ENCODE measurements at places on chromosomes 12 and 14.

- no peak for DNase-seq
These were observed 76.6 kb upstream of the OSBPL8 start for GRCh38 chr12:76636121-76636692.

GRCh38 chr14:68491793-68492192 lies 301.1 kb downstream of the ZFP36L1 start:
- no peak for DNase-seq

DNA sequence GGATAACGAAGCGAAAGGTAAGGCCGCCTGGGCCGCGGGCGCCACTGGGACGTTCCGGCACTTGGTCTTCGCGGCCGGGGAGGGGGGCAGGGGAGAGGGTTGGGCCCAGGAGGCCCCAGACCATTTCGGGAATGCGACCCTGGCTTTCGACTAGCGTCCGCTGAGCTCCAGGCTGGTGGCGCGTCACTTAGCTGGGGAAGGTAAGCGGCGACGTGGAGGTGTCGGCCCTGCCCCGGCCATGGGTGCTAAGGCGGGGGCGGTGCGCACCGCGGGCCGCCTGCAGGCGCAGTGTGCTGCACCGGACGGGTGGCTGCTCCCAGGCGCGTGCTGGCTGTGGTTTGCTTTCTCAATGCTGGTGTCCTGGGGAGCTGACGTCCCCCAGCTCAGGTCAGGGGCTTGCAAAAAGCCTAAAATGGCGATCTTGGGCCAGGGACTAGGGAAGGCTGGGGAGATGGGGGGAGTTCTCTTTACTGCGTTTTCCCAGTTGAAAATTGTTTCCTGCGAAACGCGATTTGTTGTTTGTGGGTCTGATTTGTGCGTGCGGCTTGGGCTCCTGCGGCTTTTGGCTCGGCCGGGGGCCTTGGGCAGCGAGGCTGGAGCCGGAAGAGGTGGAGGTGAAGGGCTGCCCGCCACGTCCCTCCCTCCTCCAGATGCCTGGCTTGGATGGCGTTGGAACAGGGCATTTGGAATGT lies 1.2 kb downstream of the HOXC10 start:
- no peak for DNase-seq

- DNase-seq, result no peak
These were observed 301.3 kb downstream of the AEBP2 start for GRCh38 chr12:19740472-19741131.

DNA sequence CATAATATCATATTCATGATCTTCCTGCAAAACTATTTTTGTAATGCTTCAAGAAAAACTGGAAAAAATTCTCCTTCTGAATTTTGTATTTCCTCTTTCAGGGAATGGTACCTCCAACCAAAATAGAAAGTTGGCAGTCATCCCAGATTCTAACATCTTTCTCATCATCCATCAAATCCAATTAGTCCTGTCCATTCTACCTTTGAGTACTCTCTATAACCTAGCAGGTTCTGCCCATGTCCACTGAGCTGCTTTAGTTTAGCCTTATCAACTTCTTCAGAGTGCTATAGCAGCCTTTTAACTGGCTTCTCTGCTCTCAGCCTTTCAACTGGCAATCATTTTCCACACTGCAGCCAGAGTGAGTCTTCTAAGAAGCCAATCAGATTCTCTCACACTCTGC lies 236.2 kb downstream of the AKAP6 start:
- DNase-seq, result no peak

DNA sequence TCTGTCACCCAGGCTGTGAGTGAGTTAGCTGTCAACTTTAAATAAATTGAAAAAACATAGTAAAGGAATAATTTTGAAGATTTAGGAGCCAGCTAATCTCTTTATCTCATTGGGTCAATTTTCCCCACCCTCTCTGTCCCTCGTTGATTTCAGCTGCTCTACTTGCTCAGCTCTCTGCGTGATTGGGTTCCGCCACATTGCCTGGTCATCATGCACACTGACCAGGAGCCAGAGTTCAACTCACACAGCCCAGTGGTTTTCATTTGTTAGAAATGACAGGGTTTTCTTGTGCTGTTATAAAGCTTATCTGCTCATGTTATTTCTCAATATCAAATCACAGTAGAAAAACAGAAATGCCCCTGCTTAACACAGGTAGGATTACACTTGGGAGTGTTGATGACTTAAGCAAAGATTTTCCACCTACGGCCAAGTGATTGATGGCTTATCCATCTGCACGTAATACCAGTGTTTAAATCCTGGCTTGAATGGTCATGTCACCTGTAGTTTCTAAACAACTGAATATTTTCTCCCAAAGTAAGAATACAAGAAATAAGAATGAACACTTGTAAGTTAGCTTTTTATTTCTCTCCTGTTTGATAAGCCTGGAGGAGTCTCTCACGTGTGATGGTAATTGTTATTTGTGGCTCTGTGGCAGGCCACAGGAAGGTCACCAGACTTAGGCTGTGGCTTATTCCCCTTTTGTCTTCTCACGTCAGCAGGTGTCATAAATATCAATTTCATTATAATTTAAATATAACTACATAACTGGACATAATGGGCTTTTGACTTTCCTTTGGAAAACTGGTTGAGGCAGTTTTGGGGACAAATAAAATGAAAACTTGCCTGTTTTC lies 367.2 kb upstream of the DDHD1 start:
- no peak for DNase-seq

DNA sequence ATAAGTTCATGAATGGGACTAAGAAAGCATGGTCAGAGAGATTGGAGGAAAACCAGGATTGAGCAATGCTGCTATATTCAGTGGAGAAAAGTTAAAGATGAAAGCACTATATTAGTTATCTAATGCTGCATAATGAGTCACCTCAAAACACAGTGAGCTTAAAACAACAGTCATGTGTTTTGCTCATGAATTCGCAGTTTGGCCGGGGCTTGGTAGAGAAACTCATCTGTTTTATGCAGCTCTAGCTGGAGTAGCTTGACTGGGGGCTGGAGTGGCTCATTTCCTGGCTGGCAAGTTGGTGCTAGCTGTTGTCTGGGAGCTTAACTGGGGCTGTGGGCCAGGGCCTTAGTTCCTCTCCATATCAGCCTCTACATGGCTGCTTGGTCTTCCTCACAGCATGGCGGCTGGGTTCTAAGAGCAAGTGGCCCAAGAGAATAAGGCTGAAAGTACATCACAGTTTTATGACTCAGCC lies 90.1 kb downstream of the ADCK1 start:
- DNase-seq, result no peak

- no peak for DNase-seq
These were observed 93.4 kb downstream of the GPR135 start for GRCh38 chr14:59371771-59372170.

DNA sequence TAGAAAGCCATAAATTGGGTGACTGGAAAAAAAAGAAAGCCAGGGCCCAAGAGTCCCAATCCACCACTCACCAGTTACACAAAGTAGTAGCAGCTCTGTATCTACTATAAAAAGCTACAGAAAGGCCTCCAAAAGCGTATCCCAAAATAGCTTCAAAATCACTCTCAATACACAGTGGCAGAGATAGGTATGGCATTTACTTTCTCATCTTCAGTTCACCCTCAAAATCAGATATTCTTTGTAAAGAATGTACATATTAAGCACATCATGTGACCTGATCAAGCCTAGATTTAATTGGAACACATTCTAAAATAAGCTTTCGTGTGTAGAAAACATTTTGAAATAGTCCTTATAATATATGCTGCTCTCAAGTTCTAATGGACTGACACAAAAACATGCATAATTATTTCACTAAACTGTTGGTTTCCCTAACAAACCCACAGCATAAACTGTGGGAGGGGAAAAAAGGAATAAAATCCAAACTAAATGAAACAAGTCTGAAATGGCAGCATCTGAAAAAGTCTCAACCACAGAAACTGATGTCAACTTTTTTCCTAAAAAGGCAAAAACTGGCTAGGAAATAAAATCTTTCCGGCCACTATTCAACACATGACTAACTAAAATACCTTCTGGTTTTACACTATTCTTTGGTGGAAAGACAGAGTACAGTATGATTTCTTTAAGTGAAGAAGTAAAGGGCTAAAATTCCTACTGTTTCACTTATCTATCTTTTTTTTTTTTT lies 25.9 kb downstream of the UBE2N start:
- DNase-seq, result no peak

- no peak for DNase-seq
These were observed 32.7 kb upstream of the BTG1 start for GRCh38 chr12:92178340-92178739.

GRCh38 chr12:89662623-89663022 lies 46.0 kb downstream of the ATP2B1 start:
- no peak for DNase-seq

GRCh38 chr12:116666305-116666673 lies 71.6 kb downstream of the SPRING1 start:
- no peak for DNase-seq

DNA sequence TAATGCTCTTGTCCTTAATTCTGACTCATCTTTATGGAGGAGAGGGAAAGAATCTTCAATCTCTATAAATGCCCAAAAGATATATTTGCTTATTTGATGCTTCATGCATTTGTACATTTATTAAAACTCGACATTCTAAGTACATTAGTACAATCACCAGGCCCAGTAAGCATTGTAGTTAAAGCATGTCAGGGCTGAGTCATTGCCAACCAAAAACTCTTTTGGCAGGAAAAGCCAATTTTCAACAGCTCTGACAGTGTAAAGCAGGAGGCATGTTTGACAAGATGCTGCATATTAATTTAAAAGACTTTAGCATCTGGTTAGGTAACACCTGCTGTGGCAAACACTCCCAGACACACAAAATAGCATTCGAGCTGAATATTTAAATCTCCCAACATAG lies 290.9 kb downstream of the PPFIA2 start:
- no peak for DNase-seq

DNA sequence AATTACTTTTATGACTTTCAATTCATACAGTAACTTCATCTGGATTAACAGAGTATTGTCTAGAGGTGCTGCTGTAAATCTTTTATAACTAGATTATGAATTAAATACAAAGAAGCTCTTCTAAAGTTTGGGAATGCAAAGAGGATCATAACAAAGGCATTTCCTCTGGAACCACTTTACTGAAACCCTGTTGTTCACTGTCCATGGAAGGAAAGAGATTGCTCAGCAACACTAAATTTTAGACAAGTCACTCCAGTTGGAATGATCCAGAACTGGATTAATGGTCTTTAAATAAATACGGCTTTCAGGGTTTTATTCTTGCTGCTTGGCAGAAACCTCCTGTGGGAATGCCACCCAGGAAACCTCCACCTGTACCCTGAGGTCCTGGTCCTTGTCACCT lies 250.6 kb downstream of the KSR2 start:
- DNase-seq, result no peak

DNA sequence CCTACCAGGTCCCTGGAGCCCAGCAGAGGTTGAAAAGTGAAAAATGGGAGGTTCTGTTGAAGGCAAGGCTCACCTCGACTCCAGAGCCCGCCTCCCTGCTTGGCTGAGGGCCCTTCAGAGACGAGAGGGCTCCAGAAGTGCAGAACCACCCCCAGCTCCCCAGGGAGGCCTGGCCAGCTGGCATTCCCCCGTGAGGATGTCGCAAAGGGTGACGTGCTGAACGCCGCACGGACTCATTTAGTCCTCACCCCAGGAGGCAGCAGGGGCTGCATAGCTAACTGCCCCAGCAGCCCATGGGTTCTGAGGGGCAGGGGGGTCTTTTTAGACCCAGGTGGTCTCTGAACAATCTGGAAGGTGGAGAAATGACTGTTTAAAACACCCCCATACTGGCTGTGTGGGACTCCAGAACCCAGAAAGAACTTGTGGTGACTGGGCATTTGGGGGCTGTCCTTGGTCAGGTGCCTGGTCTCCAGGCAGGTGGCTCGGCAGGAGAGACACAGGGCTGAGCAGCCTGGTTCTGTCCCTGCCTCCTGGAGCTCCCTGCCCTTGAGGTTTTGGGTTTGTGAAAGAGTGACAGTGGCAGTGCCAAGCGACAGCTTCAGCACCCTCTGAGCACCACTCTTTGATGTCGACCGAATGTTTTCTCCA lies 32.0 kb downstream of the ANAPC7 start:
- DNase-seq, result no peak

GRCh38 chr12:56898938-56899337 lies 35.3 kb downstream of the SDR9C7 start:
- DNase-seq, result no peak

DNA sequence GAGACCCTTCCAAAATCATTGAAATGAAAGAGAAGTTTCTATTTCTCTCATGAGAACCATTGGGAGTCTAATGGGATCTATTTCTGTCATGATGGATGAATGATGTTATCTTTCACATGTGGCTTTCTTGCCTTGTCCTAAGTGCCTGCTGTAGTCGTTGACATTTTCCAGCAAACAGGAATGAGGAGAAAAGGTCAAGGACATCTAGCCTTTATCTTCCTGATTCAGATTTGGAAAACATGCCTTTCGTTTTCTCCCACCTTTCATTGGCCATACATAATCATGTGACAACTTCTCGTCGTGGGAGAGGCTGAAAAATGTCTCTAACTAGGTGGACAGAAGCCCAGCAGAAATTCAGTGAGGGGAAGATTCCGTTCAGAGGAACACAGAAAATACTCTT lies 94.5 kb downstream of the PCNX1 start:
- DNase-seq, result no peak

- no peak for DNase-seq
These were observed 417.1 kb upstream of the CCDC196 start for GRCh38 chr14:66069036-66069435.

Measured in stimulated activated CD4-positive, alpha-beta T cell treated with anti-CD3 and anti-CD28 coated beads, Interleukin-1b, Interleukin-23, amount 100 ng/mL, for 48 hours (primary cell).